ENCODE measurements at places on chromosomes 2 and 18. TPM values are rescaled to one million over a fixed set of nuclear protein-coding genes. Genes with fewer than 3 reads are reported as not detected.

- DNase-seq = no peak
Measured at GRCh38 chr2:109676346-109676902, 62.3 kb downstream of the SOWAHC start.

- no peak for DNase-seq
Measured at GRCh38 chr2:219246559-219246958, 1.3 kb downstream of the STK16 start.

DNA sequence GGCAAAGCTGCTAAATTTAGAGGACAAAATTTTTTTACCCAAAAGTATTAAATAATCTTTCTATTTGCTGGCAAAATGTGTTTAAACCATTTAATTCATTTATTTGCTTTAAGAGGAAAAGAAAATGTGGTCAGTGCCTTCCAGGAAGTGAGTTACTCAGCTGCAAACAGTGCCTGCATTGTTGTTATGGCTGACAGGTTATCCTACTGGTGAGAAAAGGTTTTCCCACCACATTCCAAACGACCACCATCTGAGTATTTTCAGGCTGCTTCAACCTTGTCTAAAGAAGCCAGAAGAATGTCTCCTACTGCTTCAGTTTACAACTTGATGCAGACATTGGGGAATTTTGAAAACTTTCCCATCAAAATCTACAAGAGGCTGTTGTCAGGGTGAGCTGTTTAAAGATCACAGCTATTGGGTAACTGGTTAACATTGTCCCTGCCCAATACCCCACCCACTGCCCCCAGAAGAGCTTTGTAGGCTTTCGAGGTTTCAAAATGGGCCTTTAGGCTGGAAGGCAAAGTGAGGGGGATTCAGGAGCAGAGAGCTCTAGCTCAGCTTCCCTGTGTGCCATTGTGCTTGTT, 461.3 kb upstream of the FANCL start:
- no peak for DNase-seq

- no peak for DNase-seq
Measured at GRCh38 chr18:6052449-6052913, 157.2 kb upstream of the TMEM200C start.

DNA sequence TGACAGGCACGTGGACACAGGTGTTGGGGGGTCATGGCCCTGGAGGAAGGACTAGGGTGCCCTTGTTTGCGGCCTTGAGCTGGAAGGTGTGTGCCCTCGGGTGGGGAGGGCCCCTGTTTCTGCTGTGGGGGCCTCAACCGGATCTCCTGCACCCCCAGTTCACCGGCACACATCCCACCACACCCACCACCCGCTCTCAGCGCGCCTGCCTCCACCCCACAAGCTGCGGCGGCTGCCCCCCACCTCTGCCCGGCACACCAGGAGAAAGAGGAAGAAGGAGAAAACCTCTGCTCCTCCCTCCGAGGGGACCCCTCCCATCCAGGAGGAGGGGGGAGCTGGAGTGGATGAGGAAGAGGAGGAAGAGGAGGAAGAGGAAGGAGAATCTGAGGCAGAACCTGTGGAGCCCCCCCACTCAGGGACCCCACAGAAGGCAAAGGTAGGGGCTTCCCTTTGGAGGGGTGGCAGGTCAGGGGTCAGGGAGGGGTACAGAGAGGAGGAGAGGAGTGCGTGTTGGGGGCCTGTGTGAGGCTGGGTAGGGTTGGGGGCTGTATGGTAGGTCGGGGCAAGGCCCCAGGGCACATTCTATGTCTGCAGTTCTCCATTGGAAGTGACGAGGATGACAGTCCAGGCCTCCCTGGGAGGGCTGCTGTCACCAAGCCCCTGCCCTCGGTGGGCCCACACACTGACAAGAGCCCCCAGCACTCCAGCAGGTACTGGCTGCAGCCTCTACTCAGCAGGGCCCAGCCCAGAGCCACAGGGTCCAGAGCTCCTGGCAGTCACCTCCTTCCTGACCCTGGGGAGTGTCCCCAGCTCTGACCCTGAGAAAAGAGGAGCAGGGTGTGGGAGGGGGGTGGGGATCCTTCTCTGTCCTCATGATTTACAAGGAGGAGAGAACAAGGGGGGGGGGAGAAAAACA, 1.8 kb downstream of the SLC4A3 start:
- peak; percentile 31 for DNase-seq

GRCh38 chr2:95104606-95105005, 17.0 kb downstream of the MRPS5 start:
- no peak for DNase-seq

- DNase-seq = peak; percentile 84
Measured at GRCh38 chr2:70977605-70978205, 725 bp upstream of the ANKRD53 start.

DNA sequence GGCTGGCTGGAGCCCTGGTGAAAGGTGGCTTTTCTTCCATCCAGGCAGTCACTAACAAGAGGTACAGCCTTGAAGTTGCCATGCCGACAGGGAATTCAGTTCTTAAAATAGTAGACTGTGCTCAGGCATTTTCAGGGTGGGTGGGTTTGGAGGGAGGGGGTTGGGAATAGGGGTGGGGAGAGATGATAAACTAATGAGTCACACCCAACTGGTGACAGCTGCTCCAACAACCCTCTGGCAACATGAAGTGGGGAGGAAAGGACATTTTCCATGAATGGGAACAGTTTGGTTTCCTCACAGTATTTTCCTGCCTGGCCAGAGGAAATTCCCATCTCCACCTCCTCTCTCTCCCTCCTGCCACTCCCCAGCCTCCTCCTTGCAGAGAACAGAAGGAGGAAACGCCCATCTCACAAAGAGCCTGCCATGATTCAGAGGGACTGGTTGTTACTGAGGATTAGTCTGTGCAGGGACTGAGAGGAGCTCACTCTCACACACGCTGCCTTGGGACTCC, 113.0 kb upstream of the SLC1A4 start:
- no peak for DNase-seq

DNA sequence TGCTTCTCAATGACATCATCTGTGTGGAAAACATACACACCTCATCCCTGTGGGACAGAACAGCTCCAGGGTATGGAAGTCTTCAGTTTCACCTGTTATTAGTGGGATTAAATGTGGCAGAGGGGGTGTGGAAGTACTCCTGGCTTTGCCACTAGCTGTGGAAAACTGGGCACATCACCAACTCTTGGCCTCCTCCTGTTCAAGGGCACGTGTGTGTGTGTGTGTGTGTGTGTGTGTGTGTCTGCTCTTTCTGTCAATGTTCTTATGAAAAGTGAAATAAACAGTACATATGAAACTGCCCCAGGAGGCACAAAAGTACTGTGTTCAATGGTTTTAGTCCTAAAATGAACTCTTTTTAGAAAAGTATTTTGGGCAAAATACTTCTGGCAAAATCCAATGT, 65.9 kb downstream of the MTHFD2 start:
- DNase-seq = no peak

DNA sequence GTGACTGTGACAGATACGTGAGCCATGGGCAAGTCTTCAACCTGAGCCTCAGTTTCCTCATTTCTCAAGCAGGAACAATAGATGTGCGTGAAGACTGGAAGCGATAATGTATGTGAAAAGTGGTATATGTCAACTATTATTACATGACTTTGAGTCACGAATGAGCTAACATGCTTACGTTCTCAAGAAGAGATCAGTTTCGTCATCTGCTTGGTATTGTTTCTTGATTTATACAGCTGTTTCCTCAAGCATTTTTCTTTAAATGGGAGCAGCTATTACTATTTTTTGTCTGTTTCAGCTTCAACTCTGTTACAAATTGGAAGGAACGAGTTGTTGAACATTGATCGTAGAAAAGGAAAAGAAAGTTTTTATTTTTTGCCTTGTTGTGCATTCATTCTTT, 48.5 kb upstream of the THOC1 start:
- no peak for DNase-seq

DNA sequence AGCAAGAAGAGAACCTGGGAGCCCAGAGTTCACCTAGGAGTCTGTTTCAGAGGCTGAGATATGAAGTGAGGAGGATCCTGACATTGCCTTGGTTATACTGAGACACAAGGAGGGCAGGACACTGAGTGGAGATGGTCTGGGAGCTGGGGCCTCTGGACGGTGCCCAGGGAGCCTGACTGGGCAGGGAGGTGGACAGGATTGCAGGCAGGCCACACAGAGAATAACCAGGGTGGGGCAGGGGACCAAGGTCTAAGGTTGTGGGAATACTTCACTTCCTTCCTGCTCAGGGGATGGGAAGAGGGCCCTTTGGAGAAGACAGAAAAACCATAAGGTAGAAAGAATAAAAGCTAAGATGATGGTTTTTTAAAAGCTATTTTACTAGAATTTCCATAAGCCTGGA, 18.7 kb downstream of the EDAR start:
- DNase-seq = no peak

DNA sequence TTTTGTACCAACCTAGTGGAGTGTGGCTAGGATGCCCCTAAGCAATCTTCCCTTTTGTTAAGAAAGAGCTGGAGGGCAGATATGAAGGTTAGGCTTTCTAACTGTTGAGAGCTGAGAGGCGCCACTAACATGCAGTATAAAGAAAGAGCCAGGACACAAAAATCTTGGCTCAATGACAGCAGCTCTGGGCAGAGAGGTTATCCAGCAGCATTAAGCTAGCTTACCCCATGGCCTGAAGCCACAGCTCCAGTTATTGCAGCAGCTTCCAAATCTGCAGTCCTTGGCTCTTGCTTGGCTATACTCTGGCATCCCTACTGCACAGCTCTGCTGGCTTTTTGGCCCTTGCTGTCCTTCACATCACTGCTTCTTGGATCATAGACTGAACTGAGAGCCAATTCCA, 213.4 kb downstream of the GPD2 start:
- no peak for DNase-seq

DNA sequence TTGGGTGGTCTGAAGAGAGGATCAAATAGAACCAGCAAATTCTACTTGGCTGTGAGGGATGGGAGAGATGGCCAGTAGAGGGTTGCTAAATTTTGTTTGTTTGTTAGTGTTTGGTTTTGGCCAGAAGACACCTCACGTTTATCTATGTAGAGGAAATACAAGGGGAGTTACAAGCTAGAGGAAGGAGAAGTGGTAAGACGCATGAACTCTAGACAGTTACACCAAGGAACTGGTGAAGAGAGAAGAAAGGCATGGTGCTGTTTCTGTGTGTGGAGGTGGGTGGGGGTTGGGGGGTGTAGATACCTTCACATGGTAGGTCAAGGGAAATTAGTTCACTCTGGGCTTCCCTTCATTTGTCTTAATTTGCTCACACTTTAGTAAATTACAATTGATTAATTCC, 25.6 kb downstream of the RASGRP3 start:
- DNase-seq = no peak

DNA sequence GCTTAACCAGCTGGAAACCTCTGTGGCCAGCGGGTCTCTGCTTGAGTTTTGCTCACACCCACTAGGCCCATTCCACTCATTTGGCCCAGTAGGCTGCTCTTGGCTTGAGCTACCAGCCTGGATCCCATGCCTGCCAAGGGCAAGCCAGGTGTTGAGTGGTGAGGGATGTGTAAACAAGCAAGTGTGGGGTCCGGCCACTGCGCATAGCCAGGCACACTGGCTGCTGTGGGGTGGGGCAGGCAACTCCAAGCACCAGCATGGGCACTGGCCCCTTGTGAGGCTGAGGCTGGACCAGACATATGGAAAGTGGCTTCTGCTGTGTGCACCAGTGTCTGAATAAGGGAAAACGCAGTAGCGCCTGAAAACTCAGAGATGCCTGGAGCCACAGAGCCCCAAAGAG, 732.7 kb downstream of the NR4A2 start:
- no peak for DNase-seq

DNA sequence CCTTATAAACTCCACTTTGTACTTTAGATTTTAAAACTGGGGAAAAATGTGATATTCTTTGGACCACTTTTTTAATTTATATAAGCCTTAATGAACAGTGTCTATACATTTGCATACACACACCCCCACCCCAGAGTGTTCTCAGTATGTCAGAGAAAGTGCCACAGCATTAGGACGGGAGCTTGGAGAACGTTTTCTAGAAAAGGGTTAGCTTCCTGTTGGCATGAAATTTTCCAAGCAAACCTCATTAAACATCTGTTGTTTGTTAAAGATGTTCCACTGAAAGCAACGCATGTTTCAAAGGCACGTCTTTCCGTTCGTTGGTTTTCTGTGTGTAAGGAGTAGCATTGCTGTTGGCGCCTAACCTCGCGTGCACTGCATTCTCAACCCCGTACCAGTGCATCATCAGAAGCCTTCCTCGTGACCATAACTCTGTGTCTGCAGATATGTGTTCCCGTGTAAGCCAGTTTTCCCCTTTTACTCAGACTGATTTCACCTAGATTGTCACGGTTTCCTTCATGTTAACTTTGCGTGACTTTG, 228.5 kb downstream of the ALPK2 start:
- DNase-seq = no peak

DNA sequence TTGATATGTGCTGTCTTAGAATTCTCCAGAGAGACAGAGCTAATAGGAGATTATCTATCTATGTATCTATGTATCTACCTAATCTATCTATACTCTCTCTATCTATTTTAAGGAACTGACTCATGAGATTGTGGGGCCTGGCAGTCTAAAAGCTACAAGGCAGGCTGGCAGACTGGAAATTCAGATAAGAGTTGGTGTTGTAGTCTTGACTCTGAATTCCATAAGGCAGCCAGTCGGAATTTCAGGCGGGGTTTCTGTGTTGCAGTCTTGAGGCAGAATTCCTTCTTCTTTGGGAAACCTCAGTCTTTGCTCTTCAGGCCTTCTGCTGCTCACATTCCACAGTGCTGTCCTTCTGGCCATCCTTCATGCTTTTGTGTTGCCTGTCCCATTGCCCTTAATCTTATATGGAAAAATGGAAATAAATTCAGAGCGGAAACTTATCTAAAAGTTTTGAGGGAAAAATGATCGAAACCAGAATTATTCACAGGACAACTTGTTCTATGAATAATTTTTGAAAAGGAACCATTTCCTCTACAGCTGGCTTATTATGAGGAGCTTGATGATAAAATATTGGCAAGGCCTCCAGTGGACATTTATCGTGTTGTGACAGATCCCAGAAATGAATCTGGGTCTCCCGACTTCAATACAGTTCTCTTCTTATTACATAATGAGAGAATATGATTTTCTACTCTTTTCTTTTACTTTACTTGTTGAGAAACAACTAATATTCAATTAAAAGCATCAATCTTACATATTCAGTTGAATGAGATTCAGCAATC, 10.8 kb downstream of the IL1RL1 start:
- DNase-seq = no peak

GRCh38 chr2:53202063-53202462, 565.5 kb upstream of the CHAC2 start:
- DNase-seq = no peak

GRCh38 chr2:138620431-138620830, 118.9 kb downstream of the SPOPL start:
- DNase-seq = no peak

GRCh38 chr2:152343426-152343825, 8.5 kb downstream of the FMNL2 start:
- DNase-seq = no peak

GRCh38 chr2:221896505-221897151, 324.5 kb upstream of the EPHA4 start:
- no peak for DNase-seq

- no peak for DNase-seq
Measured at GRCh38 chr2:202015471-202015870, 18.2 kb upstream of the FZD7 start.

The IL36A gene
- not detected for total RNA-seq

The RAB17 gene
- total RNA-seq = 9.5 TPM

The IL1RN gene
- total RNA-seq = not detected

The NAT8 gene
- not detected for total RNA-seq

The LRRC30 gene
- total RNA-seq = not detected

The MRPL30 gene
- 21.8 TPM for total RNA-seq

The LOXL3 gene
- 4.4 TPM for total RNA-seq

The SCYGR4 gene
- total RNA-seq = not detected

Measured in ovary (tissue), 10 donors.